ENCODE measurements at places on chromosomes 5 and 9.

GRCh38 chr5:154850255-154851062 is at the start of gene FAXDC2:
Gene FAXDC2, minus strand, starts transcription at chr5:154850603. Its CDS starts 12,425 bp downstream, at chr5:154838178.
- DNase-seq = peak; percentile 81

GRCh38 chr9:114370968-114371320 is 16.8 kb downstream of the AKNA start:
- DNase-seq = no peak

DNA sequence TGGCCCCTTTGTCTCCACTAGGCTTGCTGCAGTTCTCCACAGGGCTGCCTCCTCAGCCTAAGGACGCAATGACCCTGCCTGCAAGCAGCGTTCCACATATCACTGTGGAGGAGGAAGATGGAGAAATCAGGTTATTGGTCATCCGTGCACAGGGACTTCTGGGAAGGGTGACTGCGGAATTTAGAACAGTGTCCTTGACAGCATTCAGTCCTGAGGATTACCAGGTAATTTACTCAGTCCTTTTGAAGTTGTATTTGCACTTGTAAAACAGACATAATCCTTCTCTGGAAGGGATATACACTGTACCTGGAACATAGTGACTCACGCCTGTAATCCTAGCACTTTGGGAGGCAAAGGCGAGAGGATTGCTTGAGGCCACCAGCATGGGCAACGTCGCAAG is 116.6 kb downstream of the ADGRV1 start:
- DNase-seq = no peak

DNA sequence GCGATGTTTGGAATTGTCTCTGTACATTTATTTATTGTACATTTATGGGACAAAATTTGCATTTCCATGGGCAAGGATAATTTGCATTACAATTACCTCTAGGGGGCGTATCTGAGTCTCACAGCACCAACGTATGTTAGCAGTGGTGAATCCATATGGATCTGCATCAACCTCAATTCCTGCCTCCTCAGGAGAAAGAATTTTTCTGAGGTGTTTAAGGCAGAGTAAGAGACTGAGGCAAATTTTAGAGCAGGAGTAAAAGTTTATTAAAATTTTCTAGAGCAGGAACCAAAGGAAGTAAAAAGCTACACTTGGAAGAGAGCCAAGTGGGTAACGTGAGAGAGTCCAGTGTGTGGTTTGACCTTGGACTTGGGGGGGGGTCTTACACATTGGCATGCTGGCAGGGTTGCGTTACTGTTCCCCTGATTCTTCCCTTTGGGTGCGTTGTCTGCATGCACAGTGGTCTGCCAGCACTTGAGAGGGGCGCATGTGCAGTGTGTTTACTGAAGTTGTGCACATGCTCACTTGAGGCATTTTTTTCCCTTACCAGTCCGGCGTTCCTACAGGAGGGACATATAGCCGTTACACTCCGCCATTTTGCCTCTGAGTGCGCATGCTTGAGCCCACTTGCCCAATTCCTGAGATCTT is 21.0 kb upstream of the RAB14 start:
- DNase-seq = no peak

- DNase-seq = no peak
Observed at GRCh38 chr9:98960409-98960808, 16.7 kb downstream of the COL15A1 start.

GRCh38 chr5:119411361-119412278 is 40.7 kb upstream of the HSD17B4 start:
- DNase-seq = peak; percentile 25

DNA sequence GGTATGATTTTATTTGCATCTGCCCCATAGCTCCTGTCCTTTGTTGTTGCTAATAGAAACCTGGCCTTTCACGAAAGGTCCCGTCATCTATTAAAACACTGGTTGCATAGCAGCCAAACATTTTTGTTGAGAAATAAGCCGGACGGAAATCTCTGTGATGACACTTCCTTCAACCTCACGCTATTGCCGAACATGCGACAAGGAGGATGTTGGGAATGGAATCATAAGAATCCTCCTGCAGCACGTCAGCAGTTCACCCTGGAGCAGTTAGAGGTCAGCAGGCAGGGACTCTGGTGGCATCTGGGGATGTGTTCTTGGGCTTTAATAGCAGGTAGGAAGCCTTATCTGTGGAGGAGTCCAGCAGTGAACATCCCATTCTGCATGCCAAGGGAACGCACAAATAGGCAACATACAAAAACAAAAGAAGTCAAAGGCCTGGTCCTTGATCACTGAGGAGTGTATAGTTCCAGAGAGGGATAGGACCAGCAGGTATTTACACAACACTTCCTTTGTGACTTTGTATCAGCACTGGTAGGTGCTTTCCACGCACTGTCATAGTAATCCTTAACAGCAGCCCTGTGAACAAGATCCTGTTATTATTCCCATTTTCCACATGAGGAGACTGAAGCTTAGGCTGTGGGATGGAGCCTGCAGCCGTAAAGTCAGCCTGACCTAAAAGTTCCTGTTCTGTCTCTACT is 33.4 kb downstream of the ARHGAP26 start:
- no peak for DNase-seq

- DNase-seq = no peak
Observed at GRCh38 chr5:10674582-10674981, 86.5 kb downstream of the DAP start.

GRCh38 chr5:173753307-173754168 is 134.6 kb upstream of the CPEB4 start:
- peak; percentile 66 for DNase-seq

Measured in left ventricle myocardium inferior (tissue), 1 donor.